Caudate nucleus (tissue), 63 donors: ENCODE measurements at places on chromosomes 4 and X.

GRCh38 chrX:90040807-90041206 lies 119.1 kb downstream of the TGIF2LX start:
- no peak for DNase-seq

- no peak for DNase-seq
Observed at GRCh38 chr4:15717657-15718416, 15.0 kb downstream of the BST1 start.

DNA sequence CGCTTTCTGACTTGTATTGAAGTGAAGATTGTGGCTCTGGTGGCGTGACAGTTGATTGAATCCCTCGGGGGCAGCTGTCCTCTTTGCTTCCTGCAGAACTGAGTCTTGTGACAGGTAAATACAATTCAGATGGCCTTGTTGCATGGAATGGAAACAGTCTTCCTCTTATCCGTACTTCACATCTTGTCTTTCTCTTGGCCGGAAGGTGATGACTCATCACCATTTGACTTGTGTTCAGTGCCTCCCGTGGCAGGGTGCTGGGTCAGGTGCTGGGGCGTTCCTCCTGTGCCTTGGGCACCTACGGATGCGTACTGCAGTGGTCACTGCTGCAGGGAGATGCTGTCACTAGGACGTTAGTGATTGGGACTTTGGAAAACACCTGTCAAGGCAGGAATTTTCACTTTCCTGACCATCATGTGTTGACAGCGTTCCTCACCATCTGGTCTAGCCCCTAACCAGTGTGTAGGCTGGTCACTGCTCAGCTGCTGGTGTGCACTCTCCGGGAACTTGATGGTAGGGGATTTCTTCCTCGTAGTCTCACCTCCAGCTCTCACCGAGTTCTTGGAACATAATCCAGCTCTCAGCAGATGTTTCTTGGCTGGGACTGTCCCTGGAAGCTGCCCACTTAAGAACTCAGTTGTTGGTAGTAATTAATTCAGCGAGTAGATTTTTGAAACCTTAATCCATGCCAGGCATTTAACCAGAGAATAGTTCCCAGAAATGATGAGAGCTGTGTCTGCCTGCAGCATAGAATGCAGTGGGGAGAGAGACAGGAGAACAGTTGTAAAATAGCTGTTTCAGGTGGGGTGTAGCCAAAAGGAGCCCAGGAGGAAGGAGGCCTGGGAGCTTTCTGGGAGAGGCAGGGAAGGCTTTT lies 7.2 kb downstream of the TBC1D14 start:
- DNase-seq = no peak

- DNase-seq = no peak
Observed at GRCh38 chrX:111560801-111561200, 49.4 kb downstream of the SERTM2 start.

- DNase-seq = no peak
Observed at GRCh38 chr4:680551-680927, 6.2 kb downstream of the MYL5 start.
